ENCODE measurements at places on chromosomes 5 and 9.
A peak's percentile ranks its signal among the peaks of the same experiment; 100 is the strongest.

DNA sequence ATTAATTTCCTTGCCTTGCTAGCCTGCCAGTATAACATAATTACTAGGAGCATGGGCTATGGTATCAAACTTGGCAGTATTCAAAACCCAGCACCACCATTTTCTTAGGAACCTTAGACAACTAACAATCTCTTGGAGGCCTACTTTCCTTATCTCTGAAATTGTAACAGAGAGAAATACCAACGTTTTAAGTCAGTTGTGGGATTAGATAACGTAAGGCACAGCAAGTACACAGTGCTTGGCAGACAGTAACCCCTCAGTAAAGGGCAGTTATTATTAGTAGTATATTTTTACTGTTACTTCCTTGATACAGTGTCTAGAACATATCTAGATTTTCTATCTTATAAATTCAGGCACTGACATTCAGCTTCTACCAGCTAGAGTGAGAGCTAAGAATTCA lies 309.6 kb downstream of the ACTL7B start:
- DNase-seq, result no peak

GRCh38 chr9:74821636-74822035 lies 66.1 kb downstream of the TRPM6 start:
- DNase-seq, result peak; percentile 78

GRCh38 chr9:81686614-81687520 lies 2.5 kb downstream of the TLE1 start:
- peak; percentile 88 for DNase-seq

DNA sequence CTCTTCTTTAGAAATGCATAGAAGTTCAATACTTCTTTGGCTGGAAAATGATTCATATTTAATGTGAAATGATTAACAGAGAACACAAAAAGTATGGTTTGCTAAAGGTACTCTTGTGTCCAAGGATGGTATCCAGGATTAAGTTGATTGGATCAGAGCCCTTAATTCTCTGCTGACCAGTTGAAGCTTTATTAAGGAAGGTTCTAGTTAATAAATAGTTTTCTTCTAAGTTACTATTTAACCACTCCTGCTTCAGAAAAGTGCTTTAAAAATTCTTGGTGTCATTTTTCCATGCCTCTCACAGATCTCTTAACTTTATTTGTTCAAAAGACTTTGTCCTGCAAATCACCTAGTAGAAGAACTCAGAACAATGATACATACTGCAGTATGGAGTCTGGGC lies 134.3 kb downstream of the MEF2C start:
- DNase-seq, result no peak

DNA sequence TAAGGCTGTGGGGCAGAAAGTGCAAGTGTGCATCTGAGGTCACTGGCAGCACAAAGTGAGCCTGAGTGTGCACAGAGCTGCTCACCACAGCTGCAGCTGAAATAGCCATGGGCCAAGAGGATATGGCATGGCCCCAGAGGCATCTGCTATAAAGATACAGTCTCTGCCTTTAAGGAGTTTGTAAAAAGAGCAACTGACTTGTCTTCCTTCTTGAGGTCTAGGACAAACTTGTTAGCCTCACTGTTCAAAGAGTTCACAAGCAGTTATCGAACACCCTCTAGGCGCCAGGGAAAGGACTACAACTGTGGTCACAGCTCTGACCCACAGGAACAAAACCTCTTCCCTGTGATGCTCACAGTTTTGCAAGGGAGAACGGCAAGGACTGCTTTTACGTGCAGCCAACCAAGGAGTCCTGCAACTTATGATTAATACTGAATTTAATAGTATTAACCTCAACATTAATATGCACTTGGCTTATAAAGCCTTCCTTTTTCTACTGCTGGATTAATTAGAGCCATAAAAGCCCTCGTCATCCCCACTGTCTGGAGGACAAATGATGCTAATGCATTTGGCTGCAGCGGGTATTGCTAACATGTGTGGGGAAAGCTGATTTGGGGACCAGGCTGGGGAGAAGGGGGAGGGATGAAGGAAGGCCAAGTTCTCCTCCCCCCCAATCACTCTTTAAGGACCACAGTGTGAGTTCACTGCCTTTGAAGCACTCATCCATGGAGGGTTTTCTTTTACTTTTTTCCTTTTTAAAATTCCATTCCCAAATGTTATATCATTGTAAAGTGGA lies 189.8 kb upstream of the TRIM32 start:
- DNase-seq, result no peak

- no peak for DNase-seq
Observed at GRCh38 chr5:75275147-75275546, 38.5 kb upstream of the ANKRD31 start.

- DNase-seq, result peak; percentile 38
Observed at GRCh38 chr5:155728146-155728856, 598.7 kb upstream of the SGCD start.

- peak; percentile 30 for DNase-seq
Observed at GRCh38 chr9:28774433-28775235, 1201.4 kb upstream of the C9orf72 start.

DNA sequence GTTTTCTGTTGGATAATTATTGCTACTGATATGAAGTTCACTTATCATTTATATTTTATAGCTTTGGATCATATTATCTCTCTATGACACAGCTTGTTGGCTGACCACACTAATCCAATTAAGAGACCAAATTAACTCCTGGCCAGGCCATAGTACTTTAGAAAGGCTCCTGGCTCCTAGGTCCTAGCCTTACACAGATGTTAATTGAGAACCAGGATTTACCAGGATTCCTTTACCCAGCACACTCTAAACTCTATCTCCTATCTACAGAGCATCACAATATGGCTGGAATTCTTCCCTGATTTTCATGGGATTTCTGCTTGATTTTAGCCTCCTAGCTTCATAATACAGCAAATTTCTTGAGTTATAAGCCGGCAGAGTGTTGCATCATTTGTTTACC lies 80.3 kb downstream of the SLCO6A1 start:
- no peak for DNase-seq

DNA sequence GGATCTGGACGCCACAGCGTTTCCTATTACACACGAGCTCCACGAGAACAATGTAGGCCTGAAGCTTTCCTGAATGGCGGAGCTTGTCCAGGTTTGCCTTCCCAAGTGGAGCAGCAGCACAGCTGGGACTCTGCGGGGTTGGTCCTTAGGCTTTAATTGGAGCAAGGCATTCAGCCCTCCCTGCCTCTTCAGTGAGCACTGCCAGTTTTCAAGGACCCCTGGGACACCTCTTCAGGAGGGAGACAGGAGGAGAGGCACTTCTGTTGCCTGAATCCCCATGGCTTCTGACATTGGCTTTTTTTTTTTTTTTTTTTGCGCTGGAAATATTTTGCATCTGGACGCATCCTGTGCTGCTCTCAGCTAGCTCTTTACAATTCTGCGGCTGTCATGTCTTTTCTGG lies 179.4 kb downstream of the SEMA6A start:
- no peak for DNase-seq

- DNase-seq, result no peak
Observed at GRCh38 chr5:68778484-68778883, 315.3 kb upstream of the SLC30A5 start.

DNA sequence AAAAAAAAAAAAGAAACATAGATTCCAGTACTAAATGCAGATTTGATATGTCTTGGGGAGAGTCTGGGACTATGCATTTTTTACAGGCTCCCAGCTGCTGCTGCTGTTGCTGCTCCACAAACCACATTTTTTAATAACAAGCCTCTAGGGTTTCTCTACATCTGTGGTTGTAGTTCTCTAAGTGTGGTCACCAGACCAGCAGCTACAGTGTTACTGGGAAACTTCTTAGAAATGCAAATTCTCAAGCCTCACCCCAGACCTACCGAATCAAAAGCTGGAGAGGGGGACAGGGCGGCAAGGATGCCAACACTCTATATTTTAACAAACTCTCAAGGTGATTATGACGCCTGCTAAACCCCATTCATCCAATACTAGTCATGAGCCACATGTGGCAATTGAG lies 293.4 kb upstream of the PTGER4 start:
- no peak for DNase-seq

- DNase-seq, result no peak
Observed at GRCh38 chr5:132265336-132266030, 8.0 kb downstream of the PDLIM4 start.

GRCh38 chr9:33818167-33818846 lies 1.3 kb downstream of the UBE2R2 start:
- DNase-seq, result no peak
